ENCODE measurements at places on chromosomes 7 and 10.

- DNase-seq, result no peak
Measured at GRCh38 chr10:68870061-68870460, 31.1 kb upstream of the DDX50 start.

- no peak for DNase-seq
Measured at GRCh38 chr10:115118346-115118745, 25.2 kb downstream of the ATRNL1 start.

- DNase-seq, result no peak
Measured at GRCh38 chr10:91745090-91745831, 53.0 kb upstream of the TNKS2 start.

GRCh38 chr10:26430641-26431163, 7.4 kb upstream of the APBB1IP start:
- DNase-seq, result no peak

- DNase-seq, result peak; percentile 79
Measured at GRCh38 chr7:50266635-50267386, 37.7 kb upstream of the IKZF1 start.

DNA sequence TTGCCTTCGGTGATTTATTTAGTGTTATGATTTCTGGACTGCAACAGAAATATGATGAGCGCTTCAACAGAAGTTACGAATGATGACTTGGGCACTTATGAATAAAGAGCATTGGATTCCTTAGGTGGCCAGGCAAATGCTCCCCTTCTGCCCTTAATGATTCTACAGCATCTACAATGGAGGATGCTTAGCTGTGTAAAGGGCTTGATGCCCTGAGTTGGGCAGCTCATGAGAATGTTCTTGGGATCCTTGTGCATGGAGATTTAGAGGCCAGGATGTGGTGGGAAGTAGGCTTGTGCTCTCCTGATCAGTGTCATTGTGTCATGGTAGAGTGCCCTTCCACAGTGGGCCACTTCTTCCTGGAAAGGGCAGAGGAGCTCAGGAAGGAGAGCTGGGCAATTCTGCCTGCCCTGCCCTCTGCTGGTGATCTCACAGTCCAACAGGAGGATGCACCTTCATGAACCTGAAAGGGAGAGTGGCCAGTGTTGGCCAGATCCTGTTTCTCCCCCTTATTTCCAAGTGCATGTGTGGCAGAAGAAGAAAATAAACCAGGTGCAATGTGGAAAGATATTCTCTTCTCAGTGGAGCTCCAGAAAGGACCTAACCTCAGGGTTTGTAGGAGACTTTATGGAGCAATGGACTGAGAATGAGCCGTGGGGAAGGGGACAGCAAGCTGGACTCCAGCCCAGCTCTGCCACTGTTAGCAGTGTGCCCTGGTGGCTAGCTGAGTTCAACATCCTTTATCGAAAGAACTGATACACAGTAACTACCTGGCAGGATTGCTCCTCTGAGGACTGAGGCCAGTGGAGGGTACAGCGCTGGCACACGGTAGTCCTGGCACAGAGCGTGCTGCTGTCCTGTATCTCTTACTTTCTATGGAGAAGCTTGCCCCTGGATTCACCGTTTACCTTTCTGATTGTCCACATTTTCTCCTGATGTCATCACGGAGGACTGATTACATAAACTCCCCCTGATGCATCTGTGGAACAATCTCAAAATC, 182.9 kb downstream of the BMPER start:
- no peak for DNase-seq

GRCh38 chr10:119801176-119801575, 71.5 kb downstream of the MCMBP start:
- no peak for DNase-seq

DNA sequence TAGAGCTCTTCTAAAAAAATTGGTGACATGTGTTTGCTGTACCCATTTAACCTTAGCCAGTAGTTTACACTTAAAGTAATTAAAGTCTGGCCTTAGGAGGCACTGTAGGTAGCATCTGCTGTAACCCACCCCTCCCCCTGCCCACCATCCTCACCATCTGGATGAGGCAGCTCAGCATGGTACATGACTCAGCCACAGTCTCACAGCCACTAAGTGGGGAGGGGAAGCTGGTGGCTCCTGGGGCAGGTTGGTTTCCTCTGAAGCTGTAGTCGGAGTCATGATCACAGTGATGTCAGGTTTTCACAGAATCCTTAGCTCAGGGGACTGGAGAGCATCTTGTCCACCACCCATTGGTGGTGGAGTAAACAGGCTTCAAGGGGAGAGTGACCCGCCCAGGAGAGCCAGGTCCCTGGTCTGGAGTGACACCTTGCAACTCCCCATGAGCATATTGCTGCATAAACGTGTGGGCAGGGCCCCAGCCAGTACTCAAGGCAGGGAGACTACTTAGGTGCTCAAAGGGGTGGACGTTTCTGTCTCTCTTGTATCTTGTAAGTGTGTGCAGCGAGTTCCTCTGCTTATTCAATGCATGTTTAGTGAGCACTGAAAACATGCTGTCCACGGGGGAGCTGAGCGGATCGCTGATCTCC, 125.9 kb downstream of the GRK5 start:
- DNase-seq, result peak; percentile 23

DNA sequence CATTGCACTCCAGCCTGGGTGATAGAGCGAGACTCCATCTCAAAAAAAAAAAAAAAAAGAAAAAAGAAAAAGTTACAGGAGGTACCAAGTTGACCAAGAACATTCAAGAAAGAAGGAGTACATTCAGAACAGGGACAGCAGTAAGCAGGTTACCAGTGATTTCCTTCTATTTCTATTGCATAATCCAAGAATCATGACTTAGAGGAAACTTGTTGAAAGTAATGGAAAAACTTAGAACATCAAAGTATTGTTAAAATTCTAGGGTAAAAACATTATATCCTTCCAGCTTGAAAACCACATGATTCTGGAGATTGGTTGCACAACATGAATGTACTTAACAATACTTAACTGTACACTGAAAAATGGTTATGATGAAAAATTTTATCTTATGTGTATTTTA, 25.2 kb downstream of the RAPGEF5 start:
- no peak for DNase-seq

- no peak for DNase-seq
Measured at GRCh38 chr7:36281945-36282717, 107.5 kb upstream of the ANLN start.

DNA sequence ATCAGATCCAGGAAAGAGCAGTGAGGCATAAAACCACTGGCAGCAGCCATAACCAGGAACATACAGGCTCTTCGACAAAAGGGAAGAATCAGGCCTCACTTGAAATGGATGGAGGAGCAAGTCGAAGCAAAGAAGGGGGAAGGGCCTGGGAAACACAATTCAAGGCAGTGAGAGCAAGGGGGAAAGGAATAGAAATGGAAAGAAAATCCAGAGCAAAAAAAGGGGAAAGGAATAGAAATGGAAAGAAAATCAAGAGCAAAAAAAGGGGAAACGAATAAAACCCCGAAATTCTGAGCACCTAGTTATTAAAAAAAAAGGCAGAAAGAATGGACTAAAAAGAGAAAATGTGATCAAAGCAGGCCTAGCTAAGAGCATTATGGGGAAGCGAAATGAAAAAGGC, 24.1 kb upstream of the PRKAR2B start:
- no peak for DNase-seq

GRCh38 chr10:75410132-75411005, 8.8 kb upstream of the ZNF503 start:
- DNase-seq, result no peak

DNA sequence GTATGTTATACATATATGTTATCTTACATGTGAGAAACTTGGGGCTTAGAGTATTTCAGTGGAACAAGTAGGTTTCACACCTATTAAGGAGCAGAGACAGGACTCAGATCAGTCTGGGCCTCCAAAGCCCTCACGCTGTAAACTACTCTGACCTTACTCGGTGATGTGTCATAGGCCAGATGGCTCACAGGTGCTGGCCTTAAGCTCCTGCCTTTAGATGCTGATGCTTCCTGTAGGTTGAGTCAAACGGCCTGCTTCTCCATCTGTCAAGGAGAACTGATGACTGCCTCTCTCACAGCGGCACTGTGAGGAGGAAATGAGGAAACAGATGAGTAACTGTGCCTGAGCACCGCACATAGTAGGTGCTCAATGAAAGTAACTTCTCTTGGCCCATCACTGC, 312.6 kb upstream of the COBL start:
- no peak for DNase-seq

- no peak for DNase-seq
Measured at GRCh38 chr10:1379601-1380000, 323.4 kb downstream of the WDR37 start.

- DNase-seq, result no peak
Measured at GRCh38 chr7:80661729-80662128, 23.3 kb downstream of the CD36 start.

GRCh38 chr7:37825038-37825437, 23.4 kb upstream of the NME8 start:
- DNase-seq, result no peak

- no peak for DNase-seq
Measured at GRCh38 chr7:98852826-98853225, 17.0 kb downstream of the TMEM130 start.

DNA sequence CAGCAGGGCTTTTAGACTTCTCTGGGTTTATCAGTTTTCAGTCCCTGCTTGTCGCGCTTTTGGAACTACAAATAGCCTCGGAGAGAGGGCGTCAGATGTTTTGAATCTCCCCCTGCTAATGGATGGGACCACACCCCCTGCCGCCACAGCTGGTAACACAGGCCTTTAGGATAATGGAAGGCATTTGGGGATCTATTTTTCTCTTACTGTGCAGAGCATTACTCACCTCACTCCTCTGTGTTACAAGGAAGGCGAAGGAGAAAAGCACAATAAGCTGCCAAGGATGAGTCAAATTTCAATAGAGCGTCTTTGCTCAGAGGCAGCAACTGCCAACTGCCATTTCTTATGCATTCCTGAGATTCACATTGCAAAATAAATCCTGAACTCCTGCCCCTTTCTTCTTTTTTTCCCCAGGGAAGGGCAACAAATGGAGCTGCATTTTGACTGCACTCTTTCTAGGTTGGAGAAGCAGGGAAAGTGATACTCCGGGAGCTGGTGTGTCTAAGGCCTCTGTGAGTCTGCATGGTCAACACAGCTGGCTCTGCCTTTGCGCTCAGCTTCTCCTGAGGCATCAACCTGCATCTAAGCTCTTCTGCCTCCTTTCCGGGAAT, 31.5 kb upstream of the SMNDC1 start:
- no peak for DNase-seq

- DNase-seq, result no peak
Measured at GRCh38 chr10:101744267-101744666, 31.6 kb downstream of the FGF8 start.

DNA sequence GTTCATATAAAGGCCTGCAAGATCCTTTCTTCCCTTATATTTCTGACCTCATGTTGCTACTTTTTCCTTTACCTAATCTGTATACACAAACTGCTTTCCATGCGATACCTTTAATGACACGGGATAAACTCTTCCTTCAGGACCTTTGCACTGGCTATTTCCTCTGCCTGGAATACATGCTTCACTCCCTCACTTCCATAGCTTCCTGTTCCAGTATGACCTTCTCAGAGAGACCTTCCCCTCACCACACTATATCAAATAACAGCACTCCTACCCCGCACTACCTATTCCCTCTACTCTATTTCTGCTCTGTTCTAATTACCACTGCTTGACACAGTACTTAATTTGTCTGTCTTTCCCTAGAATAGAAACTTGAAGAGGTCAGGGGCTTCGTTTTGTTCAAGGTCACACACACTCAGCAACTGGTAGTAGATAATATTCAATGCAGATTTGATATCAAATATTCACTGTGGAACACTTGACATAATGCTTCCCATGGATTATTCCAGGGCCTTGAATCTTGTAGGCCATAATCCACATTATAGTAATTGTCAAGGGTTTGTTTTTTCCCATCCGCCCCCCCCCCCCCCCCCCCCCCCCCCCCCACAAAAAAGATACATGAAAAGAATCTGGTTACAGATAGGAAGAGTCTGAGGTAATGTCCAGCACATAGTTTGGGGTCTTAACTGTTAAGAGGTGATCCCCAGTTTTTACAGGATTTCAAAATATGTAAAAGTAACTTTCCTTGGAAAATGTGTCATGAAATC, 11.1 kb downstream of the SYPL1 start:
- DNase-seq, result no peak

DNA sequence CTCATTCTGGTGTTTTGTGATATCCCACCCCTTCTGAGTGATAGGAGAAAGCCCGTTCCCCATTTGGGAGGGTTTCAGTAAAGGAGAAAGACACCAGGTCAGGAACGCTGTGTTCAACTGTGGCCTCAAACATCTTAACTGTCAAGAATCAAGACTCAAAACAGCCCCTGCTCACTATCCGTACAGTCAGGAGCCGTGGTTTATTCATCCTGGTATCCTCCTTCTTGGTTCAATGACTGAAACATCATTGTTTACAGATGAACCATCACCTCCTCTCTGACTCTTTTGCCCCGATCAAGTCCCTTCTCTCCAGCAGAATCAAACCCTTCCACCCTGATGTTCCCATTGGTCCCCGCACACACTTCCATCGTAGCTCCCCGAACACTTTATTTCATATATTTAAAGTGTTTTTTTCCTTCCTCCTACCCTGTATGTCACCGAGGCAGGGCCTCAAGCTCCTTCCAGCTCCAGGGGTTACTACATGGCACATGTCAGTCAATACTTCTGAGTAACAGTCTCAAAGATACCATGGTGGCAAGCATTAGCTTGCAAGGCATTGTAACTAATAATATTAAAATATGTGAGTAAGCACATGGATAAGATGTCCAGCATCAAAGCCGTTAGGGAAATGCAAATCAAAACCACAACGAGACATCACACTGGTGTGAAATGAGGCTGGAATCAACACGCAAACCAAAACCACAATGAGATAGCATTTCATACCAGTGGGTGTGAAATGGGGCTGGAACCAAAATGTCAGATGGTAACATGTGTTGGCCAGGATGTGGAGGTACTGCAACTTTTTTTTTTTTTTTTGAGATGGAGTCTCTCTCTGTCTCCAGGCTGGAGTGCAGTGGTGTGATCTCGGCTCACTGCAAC, 124.7 kb upstream of the C1QL3 start:
- no peak for DNase-seq

GRCh38 chr7:150947761-150948651, 30.1 kb downstream of the KCNH2 start:
- DNase-seq, result no peak

- no peak for DNase-seq
Measured at GRCh38 chr10:32961895-32962369, 3.9 kb upstream of the ITGB1 start.

DNA sequence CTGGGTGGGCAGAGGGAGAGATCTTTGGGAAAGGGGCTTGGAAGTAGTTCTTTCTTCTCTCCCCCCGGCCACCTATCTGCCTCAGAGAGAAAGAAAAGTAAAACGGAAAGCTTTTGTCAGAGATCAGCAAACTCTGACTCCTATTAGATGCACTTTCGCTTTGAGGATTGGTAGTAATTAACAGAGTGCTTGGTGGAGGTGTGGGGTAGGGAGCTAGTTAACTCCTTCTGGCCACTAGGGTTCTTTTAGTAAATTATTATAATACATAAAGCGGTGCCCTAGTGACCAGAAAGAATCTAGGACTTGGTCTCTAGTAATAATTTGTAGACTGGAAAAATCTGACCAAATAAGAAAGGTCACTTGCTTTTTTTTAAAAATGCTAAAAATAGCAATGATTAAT, 54.6 kb downstream of the CPVL start:
- no peak for DNase-seq

Measured in activated effector memory CD4-positive, alpha-beta T cell treated with Interleukin-2 at 50 U/mL for 16 hours (primary cell).